Daoy (cell line): ENCODE measurements at places on chromosomes 5 and 9. TPM values are rescaled to one million over a fixed set of nuclear protein-coding genes. Genes with fewer than 3 reads are reported as not detected.

The COL27A1 gene
- total RNA-seq, result 6.4 and 7.8 TPM in 2 replicates

The IPO11 gene
- 30.3 and 30.7 TPM in 2 replicates for total RNA-seq

The ZFP37 gene
- total RNA-seq, result 3.7 and 7.9 TPM in 2 replicates

The ZNF618 gene
- 5.0 and 6.3 TPM in 2 replicates for total RNA-seq

The SLCO6A1 gene
- total RNA-seq, result 0.48 TPM in 1 of 2 replicates, not detected in the other

The MORN5 gene
- not detected in 2 replicates for total RNA-seq

The C9orf153 gene
- not detected in 2 replicates for total RNA-seq

The OR1J2 gene
- total RNA-seq, result not detected in 2 replicates

The NR5A1 gene
- total RNA-seq, result not detected in 2 replicates

The MPDZ gene
- total RNA-seq, result 26.1 and 57.2 TPM in 2 replicates

The TLR4 gene
- 0.11 and 0.48 TPM in 2 replicates for total RNA-seq

The TMEFF1 gene
- total RNA-seq, result 0.83 and 2.1 TPM in 2 replicates

The PCSK5 gene
- total RNA-seq, result 1.4 TPM in 2 replicates

The FXN gene
- total RNA-seq, result 14.6 and 21.1 TPM in 2 replicates

The NNT gene
- 16.1 and 17.2 TPM in 2 replicates for total RNA-seq

The ACOT12 gene
- total RNA-seq, result not detected in 2 replicates

- DNase-seq, result peak; percentile 39
Measured at GRCh38 chr9:85202596-85202995, 533.1 kb downstream of the NTRK2 start.

- DNase-seq, result no peak
Measured at GRCh38 chr9:94772144-94772543, 45.6 kb downstream of the AOPEP start.

DNA sequence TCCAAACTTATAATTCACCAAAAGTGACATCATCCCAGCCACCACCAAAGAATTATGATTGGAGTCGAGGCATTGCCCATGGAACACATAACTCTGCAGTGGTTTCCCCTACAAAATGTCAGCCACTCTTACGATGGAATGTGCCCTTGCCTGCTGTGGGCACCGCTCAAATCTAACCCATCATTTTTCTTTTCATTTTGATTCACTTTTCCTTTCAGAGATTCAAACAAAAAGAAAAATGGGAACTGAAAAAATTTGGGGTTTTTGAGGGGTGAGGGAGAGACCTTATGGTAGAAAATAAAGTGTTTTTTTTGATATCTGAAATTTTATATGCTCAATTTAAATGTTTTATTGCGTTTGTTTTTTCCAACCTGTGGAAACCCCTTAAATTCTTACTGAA, 28.1 kb downstream of the SMARCA2 start:
- DNase-seq, result no peak

- no peak for DNase-seq
Measured at GRCh38 chr9:137015976-137016375, 12.1 kb downstream of the ABCA2 start.

GRCh38 chr5:167712986-167713585, 578.4 kb upstream of the WWC1 start:
- DNase-seq, result no peak

- DNase-seq, result no peak
Measured at GRCh38 chr9:31135567-31135966, 1248.9 kb upstream of the ACO1 start.

DNA sequence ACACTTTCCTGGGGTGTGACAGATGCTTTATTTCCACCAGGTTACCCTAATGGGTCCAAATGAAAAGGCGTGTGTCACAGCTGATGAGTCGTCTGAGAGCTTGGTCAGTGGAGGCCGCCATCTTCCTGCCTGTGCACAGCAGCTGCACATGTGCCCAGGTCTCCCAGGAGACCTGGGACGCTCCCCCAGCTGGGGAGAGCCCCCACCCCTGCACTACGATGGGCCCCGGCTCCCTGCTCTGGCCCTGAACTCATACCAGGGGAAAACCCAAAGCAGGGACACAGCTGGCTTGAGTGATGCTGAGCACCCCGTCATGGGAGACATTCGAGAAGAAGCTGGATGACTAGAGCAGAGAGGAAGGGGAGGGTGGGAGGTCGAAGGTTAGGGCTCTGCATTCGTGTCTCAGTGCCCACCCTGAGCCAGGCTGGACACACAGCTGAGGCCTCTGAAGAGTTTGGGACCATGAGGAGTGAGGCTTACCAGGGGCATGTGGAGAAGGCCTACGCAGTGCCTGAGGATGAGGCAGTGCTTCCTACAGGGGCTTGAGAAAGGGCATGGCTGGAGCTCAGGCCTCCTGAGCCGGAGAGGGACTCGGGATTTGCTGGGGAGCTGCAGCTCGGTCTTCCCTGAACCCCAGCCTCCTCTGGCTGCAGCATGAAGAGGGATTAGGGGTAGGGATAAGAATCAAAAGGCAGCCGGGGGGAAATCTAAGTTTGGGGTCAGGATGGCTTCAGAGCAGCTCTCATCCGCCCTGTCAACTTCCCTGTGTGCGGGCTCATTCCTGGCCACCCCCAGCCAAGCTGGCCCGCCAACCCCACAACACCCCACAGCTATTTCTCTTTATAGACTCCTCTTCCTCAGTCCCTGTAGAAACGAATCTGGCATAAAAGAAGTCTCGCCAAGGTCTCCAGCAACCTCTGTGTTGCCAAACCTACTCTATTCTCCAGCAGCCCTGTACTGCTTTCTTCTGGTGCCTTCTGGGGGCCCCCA, 42.2 kb upstream of the RNU6ATAC start:
- peak; percentile 51 for DNase-seq

DNA sequence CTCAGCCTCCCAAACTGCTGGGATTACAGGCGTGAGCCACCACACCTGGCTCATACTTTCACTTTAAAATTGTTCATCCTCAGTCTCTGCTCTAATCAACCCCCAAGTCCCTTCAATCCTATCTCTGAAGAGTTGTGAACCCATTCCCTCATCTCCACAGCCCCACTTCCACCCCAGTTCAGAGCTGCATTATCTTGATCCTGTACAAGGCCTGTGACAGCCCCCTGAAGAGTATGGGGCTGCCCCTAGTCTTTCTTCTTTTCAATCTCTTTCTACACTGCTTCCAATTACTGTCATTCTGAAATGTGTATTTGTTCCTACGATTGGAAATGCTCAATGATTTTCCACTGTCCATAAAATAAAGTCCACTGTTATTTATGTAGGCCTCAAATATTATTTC, 588.3 kb downstream of the RAB3C start:
- DNase-seq, result no peak

- DNase-seq, result no peak
Measured at GRCh38 chr5:122073864-122074263, 4.2 kb downstream of the LOX start.

DNA sequence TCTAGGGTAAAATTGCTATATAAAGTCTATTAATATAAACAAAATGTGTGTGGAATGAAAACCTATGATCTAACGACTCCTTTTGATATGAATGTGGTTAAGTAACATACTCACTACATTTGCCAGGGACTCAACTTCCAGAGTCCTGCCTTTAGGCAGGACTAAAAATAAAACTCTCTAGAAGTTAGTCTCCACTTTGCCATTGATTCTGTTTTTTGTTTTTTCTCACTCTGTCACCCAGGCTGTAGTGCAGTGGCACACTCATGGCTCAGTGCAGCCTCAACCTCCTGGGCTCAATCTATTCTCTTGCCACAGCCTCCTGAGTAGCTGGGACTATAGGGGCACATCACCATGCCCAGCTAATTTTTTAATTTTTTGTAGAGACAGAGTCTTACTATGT, 30.0 kb downstream of the ZCCHC10 start:
- DNase-seq, result no peak

- DNase-seq, result no peak
Measured at GRCh38 chr5:90353254-90353653, 56.3 kb downstream of the CETN3 start.

DNA sequence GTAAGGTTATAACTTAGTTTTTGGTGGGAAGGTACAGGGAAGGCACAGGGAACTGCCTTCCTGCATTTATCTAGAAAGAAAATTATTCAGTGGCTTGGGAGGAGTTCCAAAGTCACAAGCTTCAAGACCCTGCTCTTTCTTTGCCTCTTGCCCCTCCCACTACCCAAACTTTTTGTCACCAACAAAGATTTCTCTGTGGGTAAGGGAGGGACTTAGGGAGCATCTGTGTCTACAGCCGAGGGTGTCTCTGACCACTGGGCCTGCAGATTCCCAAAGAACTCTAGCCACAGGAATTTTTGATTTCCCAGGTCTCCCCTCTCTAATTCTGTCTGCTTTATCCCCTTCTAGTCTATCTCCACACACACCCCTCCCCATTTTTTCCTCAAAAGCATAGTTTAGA, 2.1 kb downstream of the ECSCR start:
- DNase-seq, result no peak

GRCh38 chr9:76667521-76667957, 96.7 kb upstream of the PCA3 start:
- DNase-seq, result peak; percentile 61

DNA sequence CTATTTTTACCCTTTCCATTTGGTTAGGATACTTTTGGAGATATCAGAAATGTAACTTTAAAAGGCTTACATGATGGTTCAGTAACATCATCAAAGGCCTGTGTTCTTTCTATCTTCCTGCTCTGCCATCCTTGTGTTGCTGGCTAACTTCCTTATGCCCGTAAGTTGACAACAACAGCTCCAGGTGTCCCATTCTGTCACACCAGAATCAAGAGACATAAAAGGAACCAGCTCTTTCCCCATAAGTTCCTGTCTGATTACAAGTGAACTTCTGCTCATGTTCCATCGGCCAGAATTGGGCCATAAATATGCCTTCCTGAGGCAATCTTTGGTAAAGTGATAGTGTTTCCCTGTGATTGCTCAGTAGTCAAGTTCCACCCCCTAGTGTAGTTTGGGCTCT, 92.4 kb downstream of the FAM170A start:
- DNase-seq, result no peak

DNA sequence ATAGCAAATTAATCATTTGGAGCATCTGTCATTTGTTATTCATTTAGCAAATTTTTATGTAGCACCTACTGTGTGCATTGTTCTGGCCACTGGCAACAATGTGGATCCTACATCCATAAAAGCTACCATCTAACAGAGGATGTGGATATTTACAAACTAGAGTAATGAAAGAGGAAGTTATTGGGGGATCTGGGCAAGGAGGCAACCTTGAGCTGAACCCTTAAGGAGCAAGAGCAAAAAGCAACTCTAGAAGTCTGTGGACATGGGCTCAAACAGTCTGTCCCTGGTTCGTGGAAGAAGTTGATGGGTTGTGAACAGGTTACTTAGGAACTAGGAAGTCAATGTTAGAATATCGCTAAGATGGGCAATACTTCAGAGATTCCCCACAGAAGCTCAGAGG, 259.9 kb downstream of the SYK start:
- DNase-seq, result no peak

- no peak for DNase-seq
Measured at GRCh38 chr5:31329715-31330114, 136.2 kb downstream of the CDH6 start.

- DNase-seq, result no peak
Measured at GRCh38 chr9:38233343-38233742, 159.2 kb upstream of the ALDH1B1 start.

- DNase-seq, result no peak
Measured at GRCh38 chr9:137602661-137603060, 2.8 kb upstream of the ARRDC1 start.

DNA sequence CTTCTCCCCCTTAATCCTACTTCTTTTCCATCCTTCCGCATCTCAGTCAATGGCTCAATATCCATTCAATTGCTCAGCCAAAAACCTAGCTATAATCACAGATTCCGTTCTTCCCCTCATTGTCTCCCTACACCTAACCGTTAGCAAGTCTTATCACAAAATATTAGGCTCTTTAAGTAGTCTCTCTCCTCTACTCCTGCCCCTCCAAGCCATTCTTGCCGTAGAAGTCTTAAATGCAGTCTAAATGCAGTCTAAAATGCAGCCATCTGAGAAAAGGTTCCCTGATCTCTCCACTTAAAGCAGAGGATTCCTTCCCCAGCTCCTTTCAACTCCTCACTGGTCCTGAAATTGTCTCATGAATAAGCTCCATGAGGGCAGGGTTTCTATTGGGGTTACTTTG, 57.8 kb downstream of the ELL2 start:
- DNase-seq, result no peak

DNA sequence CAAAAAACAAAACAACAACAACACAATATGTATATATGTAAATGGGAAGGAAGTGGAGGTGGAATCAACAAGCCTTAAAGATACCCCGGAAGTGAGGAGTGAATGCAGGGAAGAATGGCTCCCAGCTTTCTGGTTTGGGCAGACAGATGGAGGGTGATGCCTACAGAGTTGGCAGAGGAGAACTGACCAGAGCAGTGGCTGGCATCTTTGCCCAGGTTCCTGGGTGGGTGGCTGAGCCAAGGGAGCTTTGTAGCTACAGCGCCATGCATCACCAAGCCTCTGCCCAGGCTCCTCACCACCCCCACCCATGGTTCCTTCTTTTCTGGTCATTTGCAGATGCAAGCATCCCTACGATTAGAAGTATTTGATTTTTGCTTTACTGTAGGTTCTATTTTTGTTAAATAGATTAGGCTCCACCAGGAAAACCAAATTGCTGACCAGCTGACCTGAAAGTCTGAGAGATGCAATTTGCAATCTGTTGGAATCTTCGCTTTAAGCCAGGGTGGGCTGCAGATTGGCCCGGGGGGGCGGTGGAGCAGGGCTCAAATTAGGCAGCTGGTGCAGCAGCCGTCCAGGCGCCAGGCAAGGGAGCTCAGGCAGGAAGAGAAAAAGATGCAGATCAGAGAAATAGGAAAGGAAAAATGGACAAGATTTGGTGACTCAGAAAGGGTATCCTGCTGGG, 163.3 kb upstream of the TBC1D2 start:
- no peak for DNase-seq

DNA sequence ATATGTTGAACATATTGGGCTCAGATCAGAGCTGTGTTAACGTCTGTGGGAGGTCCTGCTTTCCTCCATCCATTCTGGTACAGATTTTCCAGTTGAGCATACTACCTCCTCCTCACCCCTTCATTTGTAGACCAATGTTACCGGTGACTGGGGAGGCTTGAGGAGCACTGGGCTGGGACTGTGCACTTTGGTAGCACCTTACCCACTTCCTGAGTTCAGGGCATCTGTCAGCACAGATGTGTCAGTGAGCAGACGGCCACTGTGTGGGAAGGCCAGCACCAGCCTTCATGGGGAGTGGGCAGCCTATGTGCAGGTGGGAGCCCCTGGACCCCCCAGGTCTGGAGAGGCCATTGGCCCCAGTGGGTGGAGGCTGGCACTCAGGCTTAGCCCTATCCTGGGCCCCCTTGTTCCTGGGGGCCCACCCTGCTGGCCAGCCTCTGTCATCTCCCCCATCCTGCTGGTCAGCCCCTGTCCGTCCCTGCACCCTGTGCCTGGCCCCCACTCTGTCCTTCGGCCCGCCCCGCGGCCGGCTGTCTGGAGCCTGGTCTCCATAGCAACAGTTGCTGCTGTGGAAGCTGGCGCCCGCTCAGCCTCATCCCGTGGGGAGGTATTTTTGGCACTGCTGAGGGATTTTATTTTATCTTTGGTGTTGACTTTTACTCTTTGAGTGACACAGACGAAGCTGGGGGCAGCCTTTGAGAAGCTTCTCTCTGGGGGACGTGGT, 21.3 kb downstream of the WNK2 start:
- no peak for DNase-seq
